ENCODE measurements at places on chromosomes 13 and 19. TPM values are rescaled to one million over a fixed set of nuclear protein-coding genes. Genes with fewer than 3 reads are reported as not detected.

Gene SLAIN1
- total RNA-seq, result 28.7 TPM

Gene LRRC25
- total RNA-seq, result not detected

Gene KIR3DL3
- total RNA-seq, result not detected

Gene LILRB5
- total RNA-seq, result not detected

Gene FFAR1
- not detected for total RNA-seq

Gene MAP4K1
- total RNA-seq, result 165 TPM

Gene PRODH2
- not detected for total RNA-seq

Gene KLF2
- 0.46 TPM for total RNA-seq

Gene DIAPH3
- 19.0 TPM for total RNA-seq

Gene MEIOSIN
- total RNA-seq, result 0.08 TPM

Gene MCEMP1
- not detected for total RNA-seq

Gene ELAVL3
- total RNA-seq, result not detected

Gene GPC6
- not detected for total RNA-seq

Gene LGALS7
- not detected for total RNA-seq

Gene FPR1
- total RNA-seq, result not detected

Gene CGB3
- total RNA-seq, result not detected

Gene RASAL3
- 109 TPM for total RNA-seq

Gene ZNF433
- total RNA-seq, result 0.65 TPM

Gene SIGLEC8
- not detected for total RNA-seq

Gene GPR42
- total RNA-seq, result not detected

Gene PIAS4
- total RNA-seq, result 32.9 TPM

Gene ARRDC5
- total RNA-seq, result 0.10 TPM

Gene CGB1
- total RNA-seq, result not detected

Gene ZNF723
- total RNA-seq, result not detected

Gene CABP5
- total RNA-seq, result not detected

Gene TMEM238
- 12.1 TPM for total RNA-seq

Gene DZIP1
- total RNA-seq, result 0.42 TPM

Gene ENOX1
- not detected for total RNA-seq

Gene ZNF439
- 6.8 TPM for total RNA-seq

Gene CEACAM4
- total RNA-seq, result not detected

Gene RFPL4A
- not detected for total RNA-seq

Gene FUT3
- total RNA-seq, result not detected

Gene ZMYM2
- total RNA-seq, result 43.9 TPM

Gene DLL3
- 1.6 TPM for total RNA-seq

Gene FGF14
- total RNA-seq, result not detected

Gene CEACAM21
- total RNA-seq, result 43.8 TPM

Gene OR7C1
- total RNA-seq, result not detected
